Sciatic nerve (tissue), 2 donors: ENCODE measurements at places on chromosomes 7 and 10. TPM values are rescaled to one million over a fixed set of nuclear protein-coding genes. Genes with fewer than 3 reads are reported as not detected.
A peak's percentile ranks its signal among the peaks of the same experiment; 100 is the strongest.

GRCh38 chr10:45199205-45199740, 116.1 kb downstream of the OR13A1 start:
- no peak for DNase-seq

GRCh38 chr7:24926623-24927524, 53.1 kb downstream of the OSBPL3 start:
- DNase-seq = no peak

GRCh38 chr7:99369767-99370391, 4.7 kb upstream of the ARPC1B start:
- no peak for DNase-seq

- no peak for DNase-seq
Measured at GRCh38 chr7:113198226-113198625, 79.9 kb upstream of the SMIM30 start.

DNA sequence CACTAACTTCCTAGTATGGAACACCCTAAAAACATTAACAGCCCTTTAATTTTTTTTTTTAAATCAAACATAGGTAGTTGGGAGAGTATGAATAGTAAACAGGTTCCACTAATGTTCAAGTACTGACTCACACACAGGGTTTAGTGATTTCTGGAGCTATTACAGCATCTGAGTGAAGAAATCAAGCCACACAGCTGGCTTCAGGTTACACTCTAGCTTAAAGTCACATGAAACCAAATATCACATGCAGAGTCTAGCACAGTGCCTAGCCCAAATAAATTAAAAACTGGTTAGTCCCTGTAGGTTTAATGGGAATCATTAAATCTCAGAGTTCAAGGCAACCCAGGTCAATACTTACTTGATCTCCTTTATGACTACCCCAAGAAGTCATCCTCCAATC, 11.6 kb downstream of the PANK1 start:
- DNase-seq = no peak

GRCh38 chr7:14579971-14580370, 322.6 kb downstream of the DGKB start:
- DNase-seq = no peak

DNA sequence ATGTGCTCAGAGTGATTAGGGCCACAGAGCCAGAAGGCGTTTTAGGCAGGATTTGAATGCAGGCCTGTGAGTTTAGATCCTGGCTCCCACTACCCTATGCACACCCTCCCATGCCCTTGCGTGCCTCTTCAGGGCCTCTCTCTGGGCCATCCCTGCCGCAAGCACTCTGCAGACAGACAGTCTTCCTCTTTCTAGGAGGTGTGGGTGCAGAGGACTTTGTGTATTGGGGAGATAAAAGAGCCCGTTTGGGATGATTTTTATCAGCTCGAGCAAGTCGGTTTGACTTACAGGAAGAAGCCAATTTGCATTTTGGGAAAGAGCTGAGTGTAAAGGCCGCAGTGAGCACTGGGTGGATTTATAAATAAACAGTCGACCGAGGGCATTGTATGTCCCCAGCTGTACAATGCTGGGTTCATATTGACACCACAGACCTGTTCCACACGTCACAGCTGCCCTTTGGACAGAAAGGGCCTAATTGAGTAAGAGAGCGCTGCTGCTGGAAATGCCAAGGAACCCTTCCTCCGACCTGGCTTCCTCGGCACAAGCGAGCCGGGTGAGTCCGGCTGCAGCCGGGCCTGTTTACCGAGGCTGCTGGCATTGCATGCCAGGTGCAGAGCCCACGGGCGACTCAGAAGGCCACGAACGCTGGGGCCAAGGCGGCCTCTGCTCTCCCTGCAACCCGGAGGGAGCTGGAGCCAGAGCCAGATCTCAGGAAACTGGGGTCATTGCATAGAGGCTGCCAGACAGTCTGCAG, 25.1 kb downstream of the ZMIZ1 start:
- peak; percentile 76 for DNase-seq

Gene GNAI1
- 65.8 TPM for total RNA-seq
